Activated T-cell treated with anti-CD3 and anti-CD28 coated beads for 24 hours (primary cell): ENCODE measurements at places on chromosomes 2 and 18.

GRCh38 chr2:37740164-37740739 lies 68.8 kb upstream of the CDC42EP3 start:
- no peak for DNase-seq

DNA sequence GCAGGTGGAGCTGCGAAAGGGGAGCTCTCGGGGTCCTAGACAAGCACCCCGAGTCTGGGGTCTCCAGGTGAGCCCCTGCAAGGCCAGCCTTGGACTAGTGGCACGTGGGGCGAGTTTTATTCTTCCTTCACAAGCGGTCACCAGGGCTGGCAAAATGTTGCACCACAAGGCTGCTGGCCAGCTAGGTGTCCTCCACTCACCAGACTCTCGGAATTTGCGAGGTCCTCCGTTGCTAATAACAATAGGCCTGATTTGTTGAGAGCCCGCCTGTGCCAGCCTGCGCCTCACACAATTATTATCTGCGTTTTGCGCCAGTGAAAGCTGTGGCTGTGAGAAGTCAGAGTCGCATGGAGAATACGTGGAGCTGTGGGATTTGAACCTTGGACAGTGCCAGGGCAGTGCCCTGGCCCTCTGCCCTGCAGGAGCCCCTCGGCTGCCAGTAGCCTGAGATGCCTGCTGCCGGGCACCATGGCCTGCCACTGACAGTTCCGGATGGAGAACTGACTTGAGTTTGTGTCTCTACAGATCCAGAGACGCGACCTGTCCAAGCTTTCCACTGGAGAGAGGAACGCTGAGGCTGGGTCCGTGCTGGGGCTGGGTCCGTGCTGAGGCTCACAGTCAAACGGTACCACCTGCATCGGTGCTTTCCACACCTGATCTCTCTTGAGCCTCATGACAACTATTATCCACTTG lies 77.6 kb upstream of the ODC1 start:
- DNase-seq = no peak

- peak; percentile 54 for DNase-seq
Measured at GRCh38 chr2:10407841-10408648, 40.1 kb downstream of the ODC1 start.

- no peak for DNase-seq
Measured at GRCh38 chr2:24115057-24115456, 8.1 kb downstream of the PFN4 start.

GRCh38 chr2:12211326-12212175 lies 465.1 kb downstream of the LPIN1 start:
- no peak for DNase-seq

DNA sequence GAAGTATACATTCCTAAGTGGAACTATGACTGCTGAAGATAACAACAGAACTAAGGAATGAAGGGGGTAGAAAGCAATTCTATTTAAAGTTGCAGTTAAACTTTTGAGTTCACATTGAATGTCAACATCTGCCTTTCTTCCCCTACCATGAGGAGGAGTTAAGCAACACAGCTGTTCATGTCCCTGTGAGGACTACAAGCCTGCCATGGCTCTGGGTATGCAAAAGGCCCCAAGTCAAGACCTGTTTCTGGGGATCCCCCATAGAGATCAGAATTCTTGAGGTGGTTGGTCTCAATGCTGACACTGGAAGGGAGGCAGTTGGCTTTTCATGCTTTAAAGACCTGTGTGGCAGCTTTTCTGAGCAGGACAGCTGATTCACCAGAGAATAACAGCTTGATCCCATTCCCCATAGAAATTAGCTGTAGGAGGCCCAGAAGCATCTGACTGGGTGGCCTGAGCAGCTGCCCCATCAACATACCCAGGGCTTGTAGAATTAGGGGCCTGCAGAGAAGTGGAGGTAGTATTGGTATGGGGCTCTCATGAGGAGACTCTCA lies 131.0 kb downstream of the SETBP1 start:
- no peak for DNase-seq

- DNase-seq = no peak
Measured at GRCh38 chr2:29236074-29236473, 120.9 kb downstream of the CLIP4 start.

GRCh38 chr2:97727296-97727695 lies 13.9 kb downstream of the ZAP70 start:
- no peak for DNase-seq

DNA sequence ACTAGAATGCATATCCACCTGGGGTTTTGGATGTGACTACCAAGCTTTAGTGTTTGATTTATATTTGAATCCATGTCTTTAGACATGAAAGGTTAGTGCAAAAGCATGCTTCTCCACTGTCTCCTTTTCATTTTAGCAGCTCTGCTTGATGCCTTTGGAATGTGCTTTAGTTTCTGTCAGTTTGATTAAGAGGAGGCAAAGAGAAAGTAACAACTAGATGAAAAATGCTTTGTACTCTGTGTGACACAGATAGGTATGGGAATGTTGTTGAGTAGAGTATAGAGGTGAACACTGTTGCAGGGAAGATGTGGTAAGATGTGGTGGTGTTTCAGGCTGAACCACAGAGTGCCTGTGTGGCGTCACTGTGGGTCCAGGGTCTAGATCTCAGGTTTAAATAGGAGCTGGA lies 19.8 kb downstream of the PIK3C3 start:
- no peak for DNase-seq

DNA sequence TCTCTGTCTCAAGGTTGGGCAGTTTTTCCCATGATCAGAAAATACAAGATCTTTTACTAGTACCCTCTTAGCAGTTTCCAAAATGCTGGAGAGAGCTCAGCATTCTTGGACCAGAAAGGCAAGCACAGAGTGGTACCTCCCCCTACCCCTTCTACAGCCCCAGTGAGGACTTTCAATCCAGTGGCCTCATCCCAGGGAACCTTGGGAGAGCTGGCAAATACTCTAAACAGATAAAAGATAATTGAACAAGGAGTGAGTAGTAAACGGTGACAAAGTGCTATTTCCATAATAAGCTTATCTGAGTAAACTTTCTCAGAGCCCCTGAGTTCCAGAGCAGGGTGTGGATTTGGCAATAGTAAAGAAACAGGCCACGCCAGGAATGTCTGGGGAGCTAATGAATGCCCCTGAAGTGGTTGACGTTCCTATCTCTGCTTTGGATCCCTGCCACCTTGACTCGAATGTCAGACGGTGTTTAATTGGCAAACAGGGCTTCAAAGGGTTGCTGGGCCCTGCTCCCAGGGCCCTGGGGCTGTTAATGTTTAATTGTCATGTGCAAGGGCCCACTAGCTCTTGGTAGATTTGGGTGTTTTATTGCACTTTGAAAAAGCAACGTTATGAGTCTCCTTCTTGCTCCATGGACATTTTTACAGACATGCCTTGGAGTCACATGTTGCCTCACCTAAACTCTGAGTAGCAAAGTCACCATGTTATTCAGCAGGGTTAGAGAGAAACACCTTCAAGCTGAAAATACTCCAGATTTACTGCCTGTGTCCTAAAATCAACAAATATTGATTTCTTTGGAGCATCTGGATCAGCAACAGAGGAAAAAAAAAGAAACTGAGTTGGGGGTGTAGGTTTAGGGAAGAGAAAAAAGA lies 239.9 kb downstream of the CYRIA start:
- DNase-seq = no peak

DNA sequence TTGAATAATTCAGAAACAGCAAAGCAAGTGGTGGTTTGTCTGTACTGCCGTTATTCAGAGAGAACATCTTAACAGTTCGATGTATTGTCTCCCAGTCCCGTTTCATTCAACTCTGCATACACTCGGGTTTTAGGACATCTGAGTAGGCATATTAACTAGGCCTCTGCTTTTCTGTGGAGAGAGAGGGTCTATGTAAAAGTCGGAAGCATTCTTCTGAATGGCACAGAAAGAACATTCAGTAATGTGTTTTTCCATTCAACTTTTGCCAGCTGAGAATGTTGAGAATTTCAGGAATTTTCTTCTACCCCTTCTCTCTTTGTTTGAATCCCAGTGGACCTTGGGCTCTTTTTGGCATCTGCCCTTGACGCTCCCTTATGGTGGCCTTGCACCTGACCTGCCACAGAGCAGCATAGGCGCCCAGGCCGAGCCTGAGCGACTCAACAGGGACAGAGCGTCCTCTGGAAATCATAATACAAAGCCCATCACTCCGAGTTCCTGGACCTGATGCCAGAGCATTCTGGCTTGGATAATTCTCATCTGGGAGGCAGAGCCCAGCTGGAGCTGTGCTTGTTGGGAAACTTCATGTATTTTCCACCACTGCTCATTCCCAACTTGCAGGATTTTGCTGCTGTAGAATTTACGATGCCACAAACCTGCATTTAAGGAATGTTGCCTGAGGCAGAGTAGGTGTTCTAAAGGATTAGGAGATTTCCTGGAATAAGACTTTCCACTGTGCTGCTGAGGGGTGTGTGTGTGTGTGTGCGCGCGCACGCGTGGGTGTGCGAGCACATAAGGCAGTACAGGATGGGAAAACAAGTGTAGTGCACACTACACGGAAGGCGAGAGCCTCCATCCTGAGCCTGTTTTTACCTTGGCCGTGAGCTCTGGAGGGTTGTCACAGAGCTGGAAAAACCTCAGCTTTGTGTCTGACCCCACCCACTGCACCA lies 77.2 kb upstream of the TXNDC2 start:
- no peak for DNase-seq

- DNase-seq = no peak
Measured at GRCh38 chr2:145764631-145765030, 1244.7 kb upstream of the ZEB2 start.

DNA sequence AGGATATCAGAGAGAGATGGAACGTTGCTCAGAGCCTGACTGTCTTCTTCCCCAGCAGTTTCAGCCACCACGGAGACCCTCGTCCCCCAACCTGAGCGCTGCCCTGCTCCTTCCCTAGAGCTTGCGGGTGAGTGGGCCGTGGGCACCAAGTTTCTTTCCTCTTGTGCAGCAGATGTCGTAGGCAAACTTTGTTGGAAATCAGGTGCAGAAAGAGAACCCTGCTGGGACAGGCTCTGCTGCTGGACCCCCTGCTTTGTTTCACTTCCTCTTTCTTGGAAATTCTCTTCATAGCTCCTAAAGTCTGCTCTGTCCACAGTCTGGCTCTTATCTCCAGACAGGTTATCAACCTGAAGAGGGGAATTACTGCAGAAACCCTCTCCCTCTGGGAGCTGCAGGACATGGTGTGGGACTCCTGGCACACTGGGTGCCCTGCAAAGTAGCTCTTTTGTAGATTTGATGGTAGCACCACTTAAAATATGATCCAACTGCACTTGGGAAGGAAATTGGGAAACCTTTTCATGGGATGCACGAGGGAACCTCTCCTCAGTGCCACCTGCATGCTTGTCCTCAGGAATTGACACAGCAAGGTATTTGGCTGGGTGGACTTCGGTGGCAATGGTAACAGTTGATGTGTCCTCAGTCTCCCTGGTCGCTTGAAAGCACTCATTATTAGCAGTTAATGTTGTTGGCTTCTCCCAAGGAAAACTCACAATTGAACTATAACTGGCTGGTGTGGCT lies 92.2 kb downstream of the ALPK2 start:
- no peak for DNase-seq

DNA sequence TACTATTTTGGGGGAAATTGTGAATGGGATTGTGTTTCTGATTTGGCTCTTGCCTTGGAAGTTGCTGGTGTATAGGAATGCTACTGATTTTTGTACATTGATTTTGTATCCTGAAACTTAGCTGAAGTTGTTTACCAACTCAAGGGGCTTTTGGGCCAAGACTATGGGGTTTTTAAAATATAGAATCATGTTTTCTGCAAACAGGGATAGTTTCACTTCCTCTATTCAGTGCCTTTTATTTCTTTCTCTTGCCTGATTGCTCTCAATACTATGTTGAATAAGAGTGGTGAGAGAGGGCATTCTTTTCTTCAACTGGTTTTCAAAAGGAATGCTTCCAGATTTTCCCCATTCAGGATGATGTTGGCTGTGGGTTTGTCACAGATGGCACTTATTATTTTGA lies 1383.8 kb upstream of the ACVR2A start:
- DNase-seq = no peak

DNA sequence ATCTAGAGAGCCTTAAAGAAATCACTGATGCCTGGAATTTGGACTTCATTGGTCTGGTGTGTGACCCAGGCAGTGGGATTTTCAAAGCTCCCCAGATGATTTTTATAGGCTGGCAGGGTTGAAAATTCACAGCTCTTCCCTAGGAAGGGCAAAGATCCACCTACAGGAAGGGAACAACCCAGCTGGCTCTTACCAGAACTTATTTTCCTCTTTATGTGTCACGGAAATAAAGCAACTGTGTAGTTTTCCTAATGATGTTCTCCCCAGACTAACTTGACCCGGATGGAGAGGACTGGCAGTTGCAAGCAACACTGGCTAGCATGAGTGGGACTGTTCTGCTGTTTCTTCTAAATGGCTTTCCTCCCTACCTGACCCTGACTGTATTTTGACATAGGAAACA lies 235.6 kb downstream of the ALPK2 start:
- DNase-seq = no peak

- no peak for DNase-seq
Measured at GRCh38 chr2:189347540-189347939, 93.7 kb upstream of the WDR75 start.

DNA sequence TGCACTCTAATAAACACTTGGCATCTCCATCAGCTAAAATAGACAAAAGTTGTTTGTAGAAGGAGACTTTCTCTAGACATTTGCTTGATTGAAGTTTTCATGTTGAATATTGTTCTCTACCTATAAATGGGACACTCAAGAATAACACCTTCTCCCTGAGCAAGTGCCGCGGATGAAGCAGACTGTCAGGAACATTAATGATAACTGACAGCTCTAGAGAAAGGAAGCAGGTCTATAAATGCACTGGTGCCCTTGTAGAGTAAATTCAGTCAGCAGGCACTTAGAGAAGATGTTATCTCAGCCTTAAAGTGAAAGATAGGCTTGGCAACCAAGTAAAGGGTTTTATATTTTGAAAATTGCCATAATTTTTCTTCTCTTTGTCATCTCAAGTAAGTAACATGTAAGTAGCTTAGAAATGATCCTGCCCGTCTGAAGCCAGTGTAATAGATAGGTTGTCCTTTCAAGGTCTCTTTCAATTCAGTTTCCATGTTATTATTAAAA lies 224.6 kb downstream of the ARL6IP6 start:
- no peak for DNase-seq

- DNase-seq = no peak
Measured at GRCh38 chr2:26561376-26561775, 79.8 kb downstream of the CIB4 start.

- DNase-seq = no peak
Measured at GRCh38 chr2:53848062-53848461, 11.7 kb downstream of the GPR75 start.

DNA sequence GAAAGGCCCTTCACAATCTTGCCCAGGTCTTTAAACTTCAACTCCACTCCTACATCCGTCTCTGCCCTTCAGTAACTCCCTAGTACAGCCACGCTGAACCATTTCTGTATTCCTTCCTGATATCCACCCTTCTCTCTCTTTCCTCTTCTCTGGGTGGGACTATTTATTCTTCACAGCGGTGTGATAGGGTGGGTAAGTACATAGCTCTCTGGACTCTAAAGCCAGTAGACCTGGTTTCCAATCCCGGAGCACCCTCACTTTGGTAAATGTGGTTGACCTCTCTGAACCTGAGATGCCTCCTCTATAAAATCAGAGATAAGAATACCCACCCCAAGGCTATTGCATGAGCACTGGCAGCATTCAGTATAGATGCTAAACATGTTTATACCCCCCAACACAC lies 86.7 kb downstream of the ATL2 start:
- no peak for DNase-seq
